ENCODE measurements at places on chromosomes 16 and 17.

DNA sequence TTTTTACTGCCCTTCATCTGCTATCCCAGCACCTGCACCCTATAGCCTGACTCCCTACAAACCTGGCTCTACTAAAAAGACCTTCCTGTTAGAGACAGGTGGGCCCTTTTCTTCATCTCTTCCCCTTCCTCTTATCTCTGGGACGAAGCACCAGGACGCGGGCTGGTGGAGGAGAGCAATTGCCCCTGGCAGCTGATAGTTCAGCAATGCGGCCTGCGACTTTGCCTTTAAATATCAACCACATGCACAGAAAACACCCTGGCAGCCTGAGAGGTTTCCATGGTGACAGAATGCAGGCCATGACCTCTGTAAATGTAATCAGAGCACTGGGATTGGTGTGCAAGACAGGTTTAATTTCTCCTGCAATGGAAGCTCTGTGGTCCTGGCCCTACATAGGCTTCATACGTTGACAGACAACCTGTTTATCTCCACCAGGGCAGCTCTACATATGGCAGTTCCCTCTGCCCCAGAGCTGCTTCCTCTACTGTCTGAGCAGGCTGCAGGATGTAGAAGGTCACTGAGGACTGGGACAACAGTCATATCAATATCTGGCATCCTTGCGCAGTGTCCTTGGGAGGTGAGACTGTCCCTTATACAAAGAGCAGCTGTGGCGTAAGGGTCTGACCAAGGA lies 10.0 kb upstream of the SKAP1 start:
- DNase-seq, result no peak

DNA sequence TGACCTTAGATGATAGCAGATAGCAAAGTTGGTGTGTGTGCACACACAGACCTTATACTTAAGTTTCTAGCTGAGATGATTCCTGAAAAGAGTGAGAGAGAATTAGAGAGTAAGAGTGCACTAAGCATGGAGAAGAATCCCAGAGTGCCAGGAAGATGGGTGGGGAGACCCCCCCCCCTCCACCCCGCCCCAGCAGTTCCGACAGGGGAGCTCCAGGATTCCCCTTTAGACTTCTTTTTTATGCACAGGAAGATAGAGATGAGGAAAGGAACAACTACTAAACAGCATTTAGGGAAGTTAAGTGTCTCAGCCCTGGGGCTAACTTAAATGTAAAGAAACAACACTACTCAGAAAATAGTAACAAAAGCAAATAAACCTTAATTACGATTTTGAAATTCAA lies 878.0 kb upstream of the GOT2 start:
- no peak for DNase-seq

DNA sequence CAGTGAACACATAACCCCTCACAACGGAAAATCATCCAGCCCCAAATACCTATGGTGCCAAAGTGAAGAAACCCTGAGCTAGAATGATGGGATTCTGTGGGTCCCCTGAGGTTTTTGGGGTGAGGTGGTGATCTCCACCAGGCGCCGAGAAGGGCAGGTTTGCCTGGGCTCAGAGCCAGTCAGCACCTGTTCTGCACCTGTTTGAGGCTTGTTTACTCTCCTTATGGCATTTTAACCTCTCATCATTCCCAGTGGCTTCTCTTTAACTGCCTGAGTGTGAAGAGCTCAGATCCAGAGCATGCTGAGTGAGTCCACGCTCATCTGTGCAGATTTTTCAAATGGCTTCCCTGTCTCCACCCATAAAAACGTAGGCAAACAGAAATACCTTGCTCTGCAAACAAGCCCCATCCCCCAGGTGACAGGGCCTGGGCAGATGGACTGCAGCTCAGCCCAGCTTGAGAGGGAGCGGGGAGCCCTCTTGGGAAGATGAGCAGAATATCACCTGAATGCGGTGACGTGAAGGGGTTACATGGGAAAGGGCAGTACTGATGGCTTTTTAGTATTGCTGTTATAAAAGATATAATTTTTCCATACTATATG lies 40.1 kb upstream of the CLEC19A start:
- no peak for DNase-seq

GRCh38 chr16:17362946-17363345 lies 107.8 kb downstream of the XYLT1 start:
- no peak for DNase-seq

GRCh38 chr16:60060731-60061130 lies 1326.6 kb upstream of the GOT2 start:
- no peak for DNase-seq

DNA sequence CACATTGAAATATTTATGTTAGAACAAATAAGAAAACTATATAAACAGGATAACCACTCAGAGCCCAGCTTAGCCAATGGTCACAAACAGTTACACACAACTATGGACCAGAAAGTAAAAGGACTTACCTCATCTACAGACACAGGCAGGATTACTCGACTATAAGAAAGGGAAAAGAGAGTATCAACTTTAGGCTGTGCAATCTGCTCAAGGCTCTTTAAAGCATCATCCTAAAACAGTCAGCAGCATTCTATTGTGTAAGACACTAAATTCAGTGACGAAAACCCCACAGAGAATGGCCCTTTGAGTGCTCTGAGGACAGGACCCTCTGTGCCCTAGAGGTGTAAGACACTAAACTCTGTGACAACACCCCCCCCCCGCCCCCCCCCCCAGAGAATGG lies 4.2 kb downstream of the PITPNA start:
- no peak for DNase-seq

DNA sequence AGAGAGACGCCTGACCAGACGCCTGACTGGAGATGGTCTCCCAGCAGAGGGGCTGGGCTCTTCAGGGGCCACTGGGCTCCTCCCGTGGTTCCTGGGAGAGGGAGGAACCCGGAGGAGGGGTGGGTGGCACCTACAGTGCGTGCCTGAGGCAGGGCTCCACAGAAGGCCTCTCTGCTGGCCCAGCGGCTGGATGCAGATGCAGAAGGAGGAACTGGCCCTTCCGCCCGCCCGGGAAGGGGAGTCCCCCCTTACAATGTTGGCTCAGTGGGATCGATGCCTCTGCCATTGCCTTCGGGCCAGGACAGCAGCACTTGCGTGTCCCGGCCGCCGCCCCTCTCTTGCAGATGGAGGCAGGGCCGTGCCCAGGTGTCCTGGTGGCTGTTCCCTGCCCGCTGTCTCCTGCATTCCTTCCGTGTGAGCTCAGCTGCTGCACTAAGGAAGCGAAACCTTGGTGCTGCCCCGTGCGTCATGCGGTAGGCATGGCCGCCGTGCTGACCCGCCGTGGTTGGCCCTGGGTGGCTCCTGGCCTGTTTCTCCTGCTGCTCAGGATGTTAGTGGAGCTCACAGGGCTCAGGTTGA lies 15.1 kb downstream of the BAIAP2 start:
- no peak for DNase-seq

DNA sequence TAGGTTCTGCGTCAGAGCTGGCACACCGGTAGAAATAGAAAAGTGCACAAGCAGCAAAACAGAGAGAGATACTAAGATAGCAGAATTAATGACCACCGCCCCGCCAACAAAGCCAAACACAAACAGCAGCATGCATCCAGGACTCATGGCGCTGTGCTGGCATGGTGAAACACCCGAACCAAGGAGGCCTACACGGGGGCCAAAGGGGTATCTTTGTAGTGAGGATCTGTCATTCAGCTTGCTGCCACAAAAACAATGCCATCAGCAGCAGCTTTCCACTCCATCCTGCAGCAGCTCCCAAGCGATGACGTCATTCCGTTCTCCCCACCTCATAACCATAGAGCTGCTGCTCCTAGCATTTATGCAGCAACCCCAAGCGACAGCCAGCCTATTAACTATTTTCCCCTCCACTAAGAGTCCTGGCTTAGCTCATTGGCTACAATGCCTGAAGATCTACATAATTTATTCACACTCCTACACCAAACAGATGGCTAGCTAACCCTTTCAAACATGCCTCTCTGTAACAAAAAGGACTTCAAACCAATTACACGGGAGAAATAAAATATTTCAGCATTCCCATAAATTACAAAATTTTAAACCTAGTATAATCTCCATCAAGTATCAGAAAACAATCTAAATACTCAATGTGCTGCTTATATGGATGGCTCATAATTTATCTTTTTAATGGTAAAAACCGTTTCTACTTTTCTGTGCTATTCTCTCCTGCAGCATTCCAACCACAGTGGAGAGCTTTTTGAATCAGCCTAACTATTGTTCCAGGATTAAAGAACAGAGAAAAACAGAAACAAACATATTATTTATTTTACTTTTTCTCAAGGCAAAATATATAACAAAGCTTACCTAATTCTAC lies 73.9 kb downstream of the SPAG9 start:
- no peak for DNase-seq

DNA sequence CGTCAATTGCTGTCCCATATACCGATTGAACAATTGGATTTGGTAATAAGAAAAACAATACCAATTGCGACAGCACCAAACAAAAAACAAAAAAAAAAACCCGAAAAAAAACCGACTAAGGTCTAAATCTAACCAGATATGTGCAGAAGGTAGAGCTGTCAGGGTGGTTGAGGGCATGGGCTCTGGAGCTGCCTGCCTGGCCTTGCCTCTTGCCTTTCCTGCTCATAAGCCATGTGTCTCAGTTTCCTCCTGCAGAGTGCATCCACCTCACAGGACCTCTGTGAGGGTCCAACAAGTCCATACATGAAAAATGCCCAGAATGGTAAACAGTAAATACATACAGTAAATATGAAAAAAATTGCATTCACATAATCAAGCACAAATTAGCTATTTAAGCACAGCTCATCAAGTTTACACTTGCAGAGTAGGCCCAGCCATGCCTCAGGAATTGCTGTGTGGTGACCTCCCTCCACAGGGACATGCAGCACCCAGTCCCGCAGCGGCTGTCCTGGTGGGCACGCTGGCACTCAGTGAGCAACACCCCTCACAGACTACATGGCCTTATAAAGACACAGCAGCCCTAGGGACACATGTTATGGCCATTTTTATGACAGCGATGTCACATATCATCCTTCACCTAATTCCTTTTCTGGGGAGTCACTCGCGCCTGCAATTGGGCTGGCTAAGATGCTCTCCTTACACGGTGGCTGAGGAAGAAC lies 17.9 kb downstream of the TBC1D28 start:
- no peak for DNase-seq

DNA sequence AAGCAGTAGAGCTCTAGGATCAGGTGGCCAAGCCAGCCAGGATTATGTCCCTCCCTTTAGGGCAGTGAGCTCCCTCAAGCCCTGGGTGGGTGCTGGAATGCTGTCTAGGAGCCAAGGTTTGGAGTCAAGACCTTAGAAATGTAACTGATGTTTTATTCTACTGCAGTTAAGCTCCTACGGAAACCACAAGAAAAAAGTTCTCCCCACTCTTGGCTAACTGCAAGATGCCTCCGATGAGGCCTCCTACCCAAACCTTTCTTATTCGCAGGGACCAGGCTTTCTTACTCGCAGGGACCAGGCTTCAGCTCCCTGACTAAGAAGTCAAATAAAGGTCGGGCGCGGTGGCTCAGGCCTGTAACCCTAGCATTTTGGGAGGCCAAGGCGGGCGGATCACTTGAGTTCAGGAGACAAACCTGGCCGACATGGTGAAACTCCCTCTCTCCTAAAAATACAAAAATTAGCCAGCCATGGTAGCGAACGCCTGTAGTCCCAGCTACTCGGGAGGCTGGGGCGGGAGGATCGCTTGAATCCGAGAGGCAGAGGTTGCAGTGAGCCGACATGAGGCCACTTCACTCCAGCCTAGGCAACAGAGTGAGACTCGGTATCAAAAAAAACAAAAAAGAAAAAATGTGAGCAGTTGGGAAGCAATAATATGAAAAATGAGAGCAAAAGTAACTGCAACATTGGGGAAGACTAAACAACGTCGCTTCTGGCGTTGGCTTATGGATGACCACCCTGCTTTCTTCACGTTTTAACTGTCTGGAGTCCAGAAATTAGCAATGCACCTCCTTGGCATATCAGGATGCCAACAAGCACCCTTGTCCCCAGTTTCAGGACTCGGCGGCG lies 31.7 kb upstream of the ARL4D start:
- DNase-seq, result no peak

DNA sequence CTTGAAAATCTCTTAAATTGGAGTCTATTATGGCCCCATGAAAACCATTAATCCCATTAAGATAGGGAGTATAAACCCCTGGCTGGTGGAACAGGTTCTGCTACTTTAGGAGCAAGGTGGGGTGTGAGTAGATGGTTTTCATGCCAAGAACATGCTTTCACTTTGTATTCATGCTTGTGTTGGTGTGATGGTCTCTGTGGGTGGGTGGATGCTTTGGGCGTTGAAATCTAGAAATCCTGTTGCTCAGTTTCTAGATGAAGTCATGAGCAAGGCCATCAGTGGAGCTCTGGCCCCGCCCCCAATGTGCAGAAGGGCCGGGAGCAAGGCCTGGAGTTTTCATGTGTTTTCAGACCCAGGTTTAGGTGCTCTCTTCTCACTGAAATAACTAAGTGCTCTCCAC lies 20.1 kb downstream of the PLD6 start:
- no peak for DNase-seq

DNA sequence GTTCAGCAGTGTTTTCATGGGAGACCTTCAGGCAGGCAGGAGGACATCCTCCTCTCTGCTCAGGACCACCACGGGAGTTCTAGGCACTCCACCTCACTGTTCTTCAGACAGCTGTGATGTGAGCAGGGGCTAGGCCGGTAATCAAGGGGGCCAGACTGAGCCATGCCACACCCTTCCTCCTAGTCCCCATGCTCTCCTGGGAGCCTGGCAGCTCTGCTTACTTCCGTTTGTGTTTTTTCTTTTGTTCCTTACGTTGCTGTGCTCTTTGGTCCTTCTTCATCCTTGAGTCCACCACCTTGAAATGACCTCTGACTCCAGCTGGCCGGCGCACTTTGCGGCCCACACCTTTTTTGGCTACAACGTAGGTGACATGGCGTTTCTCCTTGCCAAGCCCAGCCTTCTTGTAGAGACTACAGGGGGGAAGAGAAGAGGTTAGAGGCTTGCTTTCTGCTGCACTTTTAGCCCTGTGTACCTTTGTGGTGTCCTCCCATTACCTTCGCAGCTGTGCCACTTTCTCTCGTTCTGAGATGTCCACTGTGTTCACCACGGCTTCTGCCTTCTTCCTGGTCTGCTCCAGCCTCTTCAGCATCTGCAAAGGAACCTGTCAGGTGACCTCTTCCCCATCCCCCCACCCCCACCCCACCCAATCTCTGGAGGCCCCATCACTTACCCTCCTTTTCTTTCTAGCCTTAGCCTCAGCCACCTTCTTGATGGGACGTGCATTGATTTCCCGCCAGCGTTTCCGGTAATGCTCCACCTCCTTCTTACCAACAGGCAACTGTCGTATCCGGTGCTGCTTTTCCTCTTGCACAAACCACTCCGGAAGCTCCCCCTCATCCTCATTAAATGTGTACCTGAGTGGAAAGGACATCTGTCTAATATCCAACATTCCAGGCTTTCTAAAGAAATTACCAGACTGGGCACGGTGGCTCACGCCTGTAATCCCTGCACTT lies 7.4 kb upstream of the PSMC5 start:
- DNase-seq, result no peak

- DNase-seq, result no peak
These were observed 22.1 kb upstream of the GNA13 start for GRCh38 chr17:65078441-65079160.

GRCh38 chr16:89330177-89330856 lies 112.8 kb downstream of the ZNF778 start:
- DNase-seq, result no peak

GRCh38 chr17:55577687-55578086 lies 66.4 kb upstream of the SMIM36 start:
- DNase-seq, result no peak
